ENCODE measurements at places on chromosomes 7 and 10.

DNA sequence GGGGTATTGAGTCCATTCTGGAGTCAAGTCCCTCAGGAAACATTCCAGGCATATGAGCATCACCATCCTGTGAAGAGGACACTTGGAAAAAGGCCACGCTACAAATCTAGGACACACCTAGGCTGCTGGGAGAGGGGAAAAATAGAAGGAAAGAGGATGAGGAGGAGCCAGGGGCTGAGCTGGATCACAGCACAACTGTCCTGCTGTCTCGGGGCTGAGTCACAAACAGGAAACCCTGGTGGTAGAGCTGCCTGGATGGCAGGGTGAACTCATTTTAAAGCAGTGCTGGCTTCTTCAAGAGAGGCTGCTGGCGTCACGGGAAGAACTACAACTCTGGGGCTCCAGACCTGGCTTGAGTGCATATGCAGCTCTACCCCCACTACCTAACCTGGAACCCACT lies 151.5 kb downstream of the RNF216 start:
- no peak for DNase-seq

GRCh38 chr10:23060918-23061317 lies 34.5 kb upstream of the MSRB2 start:
- DNase-seq: no peak

GRCh38 chr10:10779511-10779910 lies 238.2 kb upstream of the CELF2 start:
- DNase-seq: no peak

DNA sequence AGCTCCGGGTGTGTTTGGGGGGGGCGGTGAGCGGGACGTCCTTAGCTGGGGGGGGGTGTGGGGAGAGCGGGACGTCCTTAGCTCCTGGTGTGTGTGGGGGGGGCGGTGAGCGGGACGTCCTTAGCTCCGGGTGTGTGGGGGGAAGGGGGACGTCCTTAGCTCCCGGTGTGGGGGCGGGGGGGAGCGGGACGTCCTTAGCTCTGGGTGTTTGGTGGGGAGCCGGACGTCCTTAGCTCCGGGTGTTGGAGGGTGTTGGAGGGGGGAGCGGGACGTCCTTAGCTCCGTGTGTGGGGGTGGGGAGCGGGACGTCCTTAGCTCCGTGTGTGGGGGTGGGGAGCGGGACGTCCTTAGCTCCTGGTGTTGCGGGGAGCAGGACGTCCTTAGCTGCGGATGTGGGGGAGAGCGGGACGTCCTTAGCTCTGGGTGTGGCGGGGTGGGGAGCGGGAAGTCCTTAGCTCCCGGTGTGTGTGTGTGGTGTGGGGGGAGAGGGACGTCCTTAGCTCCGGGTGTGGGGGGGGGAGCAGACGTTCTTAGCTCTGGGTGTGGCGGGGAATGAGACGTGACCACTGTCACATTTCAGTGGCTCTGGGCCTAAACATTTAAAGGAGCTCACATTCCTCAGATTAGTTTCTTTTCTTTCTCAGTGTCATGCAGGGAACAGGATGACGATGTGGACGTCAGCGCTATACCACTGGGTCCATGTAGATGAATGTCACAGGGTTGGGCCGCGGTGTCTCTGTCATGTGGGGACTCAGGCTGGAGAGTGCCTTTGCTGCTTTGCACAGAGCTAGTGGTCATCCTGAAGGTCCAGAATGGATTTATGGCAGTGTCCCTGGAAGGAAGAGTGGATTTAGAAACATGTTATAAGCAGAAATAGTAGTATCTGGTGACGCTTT lies 7.5 kb downstream of the DYNC2I1 start:
- peak; percentile 73 for DNase-seq

DNA sequence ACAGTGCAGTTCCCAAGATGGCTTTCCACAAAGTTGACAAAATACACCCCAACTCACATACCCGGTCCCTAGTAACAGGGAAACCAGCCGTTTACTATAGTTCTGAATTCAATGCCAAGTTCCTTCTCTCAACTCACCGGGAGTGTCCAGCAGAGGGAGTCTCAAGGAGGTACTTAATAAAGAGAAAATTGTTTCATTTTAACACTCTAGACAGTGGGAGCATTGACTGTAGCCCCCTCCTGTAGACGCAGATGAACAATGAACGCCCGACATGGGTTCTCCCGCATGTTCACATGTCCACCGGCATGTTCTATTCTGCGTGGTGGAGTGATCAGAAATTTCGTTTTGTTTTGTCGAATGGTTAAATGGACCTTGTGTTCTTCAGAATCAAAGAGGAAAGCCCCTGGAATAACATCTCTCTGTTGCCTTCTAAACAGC lies 1.9 kb downstream of the HIPK2 start:
- DNase-seq: peak; percentile 81

All from GM20000 (cell line).